ENCODE measurements at places on chromosomes 3 and 15. TPM values are rescaled to one million over a fixed set of nuclear protein-coding genes. Genes with fewer than 3 reads are reported as not detected.

- peaks cover 74% of the 10 kb centered on the region for H3K4me1 ChIP-seq
- H3K36me3 ChIP-seq: no peaks in the 10 kb centered on the region
Measured at GRCh38 chr3:53167418-53168174, 6.6 kb downstream of the PRKCD start.

DNA sequence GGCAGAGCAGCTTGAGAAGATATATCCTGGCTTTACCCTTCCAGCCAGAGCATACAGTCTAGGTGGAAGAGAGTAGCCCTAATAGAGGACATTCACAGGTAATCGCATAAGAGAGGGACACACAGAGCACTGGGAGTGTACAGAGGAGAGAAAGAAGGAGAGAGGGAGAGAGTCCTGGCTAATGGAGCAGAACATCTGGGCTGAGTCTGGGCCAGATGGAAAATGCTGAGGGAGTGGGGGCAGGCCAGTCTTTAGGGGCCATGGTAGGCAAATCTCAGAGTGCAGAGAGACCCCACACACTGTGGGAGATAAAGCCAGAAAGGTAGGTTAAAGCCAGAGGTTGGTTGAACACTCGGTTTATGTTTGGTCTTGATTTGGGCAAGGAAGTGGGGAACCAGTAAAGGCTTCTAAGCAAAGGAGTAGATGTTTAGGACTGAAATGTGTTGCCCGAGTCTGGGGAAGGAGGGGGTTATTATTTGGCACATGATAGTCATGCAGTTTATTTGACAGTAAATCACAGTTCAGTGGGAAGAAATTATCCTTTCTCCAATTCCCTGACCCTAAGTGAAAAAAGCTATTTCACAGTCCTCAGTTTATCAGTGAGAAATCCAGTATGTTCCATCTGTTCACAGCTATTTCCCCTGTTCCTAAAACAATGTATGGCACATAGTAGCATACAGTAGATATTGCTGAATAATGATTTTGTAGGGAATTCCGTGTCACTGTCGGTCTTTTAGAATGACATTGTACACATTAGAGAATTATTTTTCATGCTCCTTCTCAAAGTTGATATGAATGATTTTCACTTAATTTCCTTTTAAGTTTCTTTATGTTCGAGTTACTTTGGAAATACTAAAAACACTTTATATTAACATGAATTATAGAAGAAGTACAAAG is 45.7 kb downstream of the PDHB start:
- H3K36me3 ChIP-seq: no peaks in the 10 kb centered on the region
- no peak for DNase-seq
- no peak overlapping the region for H3K27ac ChIP-seq
- H3K4me1 ChIP-seq: peaks cover 22% of the 10 kb centered on the region
- no peaks in the 10 kb centered on the region for H3K27me3 ChIP-seq

DNA sequence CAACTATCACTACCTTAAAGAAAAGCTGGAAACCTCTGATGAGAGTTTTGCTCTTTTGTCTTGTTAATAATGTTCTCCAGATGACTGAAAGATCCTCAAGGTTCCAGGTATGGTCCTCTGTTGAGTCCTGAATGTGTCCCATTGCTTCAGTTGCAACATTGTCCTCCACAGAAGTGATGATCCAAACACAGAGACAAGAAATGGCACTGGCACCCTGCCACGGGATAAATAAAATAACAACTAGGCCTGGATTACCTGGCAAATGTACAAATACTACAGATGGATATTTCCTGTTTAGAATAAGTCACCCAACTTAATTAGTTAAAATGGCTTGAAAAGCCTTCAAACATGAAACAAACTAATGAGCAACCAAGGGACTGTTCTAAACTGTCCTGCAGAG is 58.3 kb downstream of the EIF3J start:
- no peak for DNase-seq
- peaks cover 43% of the 10 kb centered on the region for H3K36me3 ChIP-seq
- H3K4me1 ChIP-seq: peaks cover 5% of the 10 kb centered on the region
- H3K4me3 ChIP-seq: no peak overlapping the region
- H3K27me3 ChIP-seq: no peaks in the 10 kb centered on the region
- H3K27ac ChIP-seq: no peak overlapping the region

GRCh38 chr3:146035366-146035765 is 125.6 kb downstream of the PLOD2 start:
- no peak for DNase-seq
- no peak overlapping the region for H3K4me3 ChIP-seq
- H3K27ac ChIP-seq: no peak overlapping the region
- H3K36me3 ChIP-seq: no peaks in the 10 kb centered on the region
- no peaks in the 10 kb centered on the region for H3K27me3 ChIP-seq

DNA sequence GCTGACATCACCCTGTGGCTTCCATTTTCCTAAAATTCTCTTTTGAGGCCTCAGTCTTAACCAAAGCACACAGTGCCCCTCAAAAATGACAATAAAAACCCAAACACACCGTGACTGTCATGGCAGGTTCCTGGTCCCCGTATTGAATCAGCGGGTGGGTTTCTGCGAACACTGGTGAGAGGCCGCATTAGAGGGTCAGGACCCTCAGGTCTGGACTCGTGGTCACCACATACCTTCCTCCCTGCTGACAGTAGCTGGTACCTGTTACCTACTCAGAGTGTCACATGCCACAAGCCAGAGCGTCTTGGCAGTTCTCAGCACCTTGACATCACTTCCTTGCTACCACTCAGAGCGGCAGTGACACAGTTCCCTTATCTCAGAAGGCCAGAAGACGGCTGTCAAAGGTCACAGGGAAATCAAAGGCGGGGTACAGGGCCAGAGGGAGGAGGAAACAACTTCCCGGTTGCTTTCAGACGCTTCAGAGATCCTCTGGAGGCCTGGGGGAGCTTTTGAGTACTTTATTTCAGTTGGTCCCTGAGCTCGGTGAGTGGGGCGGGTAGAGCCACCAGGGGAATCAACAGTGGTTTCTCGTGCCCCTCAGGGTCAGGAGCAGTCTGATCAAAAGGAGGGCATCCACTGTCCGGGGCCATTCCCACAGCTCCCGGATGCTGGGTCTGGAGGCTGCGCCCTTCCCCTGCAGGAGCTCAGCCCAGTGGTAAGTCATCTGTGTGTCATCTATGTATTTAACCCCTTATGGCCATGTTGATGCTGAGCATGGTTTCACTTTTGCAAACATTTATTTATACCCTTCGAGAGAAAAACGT is at the start of the genes CCR5AS and CCRL2:
CCR5AS (minus strand) TSS at position 279 of the 824 bp plus-strand sequence.
CCRL2 (plus strand) TSS at position 472 of the 824 bp plus-strand sequence. CDS start 821 bp downstream, outside the sequence.
- no peak within 1 kb of the TSS for H3K4me3 ChIP-seq
- H3K4me1 ChIP-seq: peaks cover 30% of the 10 kb centered on the region
- DNase-seq: peak; percentile 77

- peaks cover 56% of the 10 kb centered on the region for H3K4me1 ChIP-seq
- no peak for DNase-seq
- no peaks in the 10 kb centered on the region for H3K27me3 ChIP-seq
- no peaks in the 10 kb centered on the region for H3K36me3 ChIP-seq
- H3K4me3 ChIP-seq: no peak overlapping the region
Measured at GRCh38 chr3:45607790-45608189, 13.2 kb downstream of the LIMD1 start.

GRCh38 chr3:10419637-10420232 is 85.7 kb downstream of the ATP2B2 start:
- H3K4me3 ChIP-seq: no peak overlapping the region
- no peaks in the 10 kb centered on the region for H3K36me3 ChIP-seq
- DNase-seq: no peak
- H3K27ac ChIP-seq: no peak overlapping the region

- H3K4me1 ChIP-seq: no peaks in the 10 kb centered on the region
- no peak for DNase-seq
- no peak overlapping the region for H3K4me3 ChIP-seq
- H3K27ac ChIP-seq: no peak overlapping the region
Measured at GRCh38 chr15:35557544-35557943, 11.6 kb upstream of the DPH6 start.

DNA sequence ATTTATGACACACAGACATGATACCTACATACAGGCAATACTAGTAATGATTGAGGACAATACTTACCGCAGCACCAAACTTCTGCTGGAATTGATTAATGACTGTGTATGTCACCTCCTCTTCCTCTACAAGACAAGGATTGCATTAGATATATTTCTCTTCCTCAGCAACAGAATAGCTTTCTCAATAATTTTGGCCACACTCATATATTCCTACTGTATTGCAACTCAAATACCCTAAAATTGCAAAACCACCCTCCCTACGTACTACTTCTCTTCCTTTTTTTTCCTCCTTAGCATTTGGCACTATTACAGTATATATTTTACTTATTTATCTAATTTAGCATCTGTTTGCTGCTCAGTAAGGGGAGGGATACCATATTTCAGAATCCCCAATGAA is 14.8 kb downstream of the EXD1 start:
- no peaks in the 10 kb centered on the region for H3K27me3 ChIP-seq
- H3K4me1 ChIP-seq: no peaks in the 10 kb centered on the region
- H3K27ac ChIP-seq: no peak overlapping the region
- DNase-seq: no peak
- H3K4me3 ChIP-seq: no peak overlapping the region

DNA sequence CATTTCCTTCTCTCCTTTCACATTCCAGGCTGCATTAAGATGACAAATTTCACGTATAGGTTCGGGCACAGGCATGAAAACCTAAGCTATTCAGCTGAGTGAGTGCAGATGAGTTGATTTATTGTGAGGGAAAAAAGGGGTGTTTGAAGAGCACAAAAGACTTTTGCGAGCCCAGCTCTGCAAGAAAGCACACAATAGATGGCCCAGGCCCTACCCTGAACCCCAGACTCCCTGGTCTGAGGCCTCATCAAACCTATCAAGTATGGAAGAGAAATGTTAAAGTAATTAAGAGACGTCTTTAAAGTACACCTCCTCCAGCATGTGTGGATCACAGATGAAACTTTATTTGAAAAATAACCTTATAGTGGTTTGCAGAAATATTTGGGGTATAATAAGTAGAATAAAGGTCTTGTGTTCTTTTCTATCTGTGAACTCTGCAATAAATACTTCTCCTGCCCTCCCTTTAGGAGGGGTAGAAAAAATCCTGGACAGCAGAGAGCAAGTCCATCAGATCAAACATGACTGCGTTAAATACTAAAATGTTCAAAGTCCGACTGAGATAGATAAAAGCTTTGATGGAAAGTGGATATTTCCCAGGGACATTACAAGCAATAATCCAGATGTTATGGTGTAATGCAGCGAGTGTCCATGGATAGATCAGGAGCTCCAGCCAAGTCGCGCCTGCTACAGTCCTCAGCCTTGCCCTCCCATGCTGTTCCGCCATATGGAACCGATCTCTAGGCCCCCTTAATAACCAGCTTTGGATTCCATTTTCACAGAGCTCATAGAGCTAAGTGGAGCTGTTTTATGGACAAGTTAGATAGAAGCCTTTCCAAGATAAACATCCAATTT is 121.5 kb downstream of the MCTP2 start:
- H3K36me3 ChIP-seq: no peaks in the 10 kb centered on the region
- H3K4me1 ChIP-seq: no peaks in the 10 kb centered on the region
- H3K27ac ChIP-seq: no peak overlapping the region

DNA sequence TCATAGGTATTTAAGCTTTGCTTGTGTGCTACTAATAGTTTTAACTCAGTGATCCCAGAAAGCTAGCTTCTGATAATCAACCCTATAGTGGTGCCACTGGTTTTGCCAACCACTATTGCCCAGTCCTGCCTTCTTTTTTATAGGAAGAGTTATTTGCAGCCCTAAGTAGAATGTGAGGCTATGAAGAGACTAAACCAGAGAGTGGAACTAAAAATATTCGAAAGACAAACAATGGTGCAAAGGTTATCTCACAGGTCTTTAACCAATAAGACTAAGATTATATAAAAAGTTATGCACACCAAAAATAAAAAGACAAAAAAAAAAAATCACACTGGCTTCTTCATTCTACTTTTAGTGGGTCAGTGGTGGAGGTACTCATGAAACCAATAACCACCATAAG is 85.6 kb downstream of the NBEAL2 start:
- no peak for DNase-seq
- no peak overlapping the region for H3K27ac ChIP-seq
- H3K4me3 ChIP-seq: no peak overlapping the region
- H3K27me3 ChIP-seq: no peaks in the 10 kb centered on the region
- no peaks in the 10 kb centered on the region for H3K4me1 ChIP-seq

GRCh38 chr3:128648940-128649663 is 1.5 kb downstream of the RPN1 start:
- no peak for DNase-seq
- no peaks in the 10 kb centered on the region for H3K36me3 ChIP-seq

DNA sequence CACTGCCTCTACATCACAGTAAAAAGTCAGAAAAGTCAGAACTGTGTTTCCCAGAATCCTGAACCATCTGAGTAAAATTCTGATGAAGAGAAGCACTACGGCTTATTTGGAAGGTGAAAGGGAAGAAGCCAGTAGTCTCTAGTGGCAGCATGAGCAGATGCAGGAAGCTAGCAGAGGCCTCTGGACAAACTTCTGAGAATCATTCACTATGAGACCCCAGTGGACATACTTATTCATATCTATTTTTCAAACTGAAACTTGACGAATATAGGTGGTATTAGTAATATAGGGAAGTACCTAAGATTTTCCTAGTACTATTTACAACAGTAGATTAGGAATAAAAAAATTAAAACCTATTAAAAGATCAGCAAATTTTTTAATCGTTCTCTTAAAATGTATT is 272.8 kb upstream of the TTC14 start:
- no peak overlapping the region for H3K27ac ChIP-seq
- H3K36me3 ChIP-seq: no peaks in the 10 kb centered on the region
- no peaks in the 10 kb centered on the region for H3K27me3 ChIP-seq
- no peak for DNase-seq

DNA sequence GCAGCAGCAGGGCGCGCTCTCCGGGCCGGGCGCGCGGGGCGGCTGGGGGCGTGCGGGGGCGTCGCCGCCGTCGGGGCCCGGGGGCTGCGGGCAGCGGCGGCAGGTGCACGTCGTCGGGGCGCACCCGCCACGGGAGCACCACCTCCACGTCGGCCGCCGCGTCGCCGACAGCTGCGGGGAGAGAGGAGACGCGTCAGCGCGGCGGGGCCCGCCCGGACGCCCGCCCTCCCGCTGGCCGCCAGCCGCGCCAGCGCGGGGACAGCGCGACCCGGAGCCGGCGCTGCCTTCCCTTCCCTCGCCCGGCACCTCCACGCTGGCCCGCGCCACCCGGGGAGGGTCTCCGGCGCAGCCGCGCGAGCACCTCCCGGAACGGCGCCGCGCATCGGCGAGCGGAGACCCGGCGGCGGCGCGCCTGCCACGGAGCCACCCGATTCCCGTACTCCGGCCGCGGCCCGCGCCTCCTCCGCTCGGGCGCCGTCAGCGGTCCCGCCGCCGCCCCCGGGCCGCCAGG is 481 bp downstream of the ADAMTS17 start:
- no peak for DNase-seq
- H3K4me3 ChIP-seq: peak overlapping the region; percentile 29
- peaks cover 32% of the 10 kb centered on the region for H3K4me1 ChIP-seq
- H3K36me3 ChIP-seq: no peaks in the 10 kb centered on the region

DNA sequence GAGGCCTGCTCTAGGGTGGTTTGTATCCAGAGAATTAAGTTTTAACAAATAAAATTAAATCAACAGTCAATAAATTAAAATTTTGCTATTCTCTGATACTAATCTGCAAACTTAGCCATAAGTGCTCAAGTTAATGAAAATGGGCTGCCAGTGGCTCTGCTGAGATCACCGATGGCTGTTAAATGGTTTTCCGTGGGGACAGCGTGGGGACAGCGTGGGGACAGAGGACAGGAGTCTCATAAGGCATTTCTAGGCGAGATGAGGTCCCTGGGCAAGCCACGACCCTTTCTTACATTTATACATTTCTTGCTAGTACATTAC is 53.0 kb downstream of the SETMAR start:
- H3K27me3 ChIP-seq: no peaks in the 10 kb centered on the region
- H3K4me3 ChIP-seq: no peak overlapping the region
- H3K27ac ChIP-seq: no peak overlapping the region
- H3K4me1 ChIP-seq: peaks cover 38% of the 10 kb centered on the region
- no peaks in the 10 kb centered on the region for H3K36me3 ChIP-seq

The ACAP2 gene
- 25.9 TPM for total RNA-seq

The CHRNA5 gene
- total RNA-seq: 1.6 TPM

The ZCWPW2 gene
- total RNA-seq: 1.3 TPM

The TMCO5A gene
- not detected for total RNA-seq

The CCDC54 gene
- not detected for total RNA-seq

The CHRNA3 gene
- total RNA-seq: 0.52 TPM

The CYP1A1 gene
- total RNA-seq: 1.6 TPM
